Activated effector memory CD4-positive, alpha-beta T cell treated with Interleukin-2 at 50 U/mL for 16 hours (primary cell): ENCODE measurements at places on chromosomes 12 and 14.

DNA sequence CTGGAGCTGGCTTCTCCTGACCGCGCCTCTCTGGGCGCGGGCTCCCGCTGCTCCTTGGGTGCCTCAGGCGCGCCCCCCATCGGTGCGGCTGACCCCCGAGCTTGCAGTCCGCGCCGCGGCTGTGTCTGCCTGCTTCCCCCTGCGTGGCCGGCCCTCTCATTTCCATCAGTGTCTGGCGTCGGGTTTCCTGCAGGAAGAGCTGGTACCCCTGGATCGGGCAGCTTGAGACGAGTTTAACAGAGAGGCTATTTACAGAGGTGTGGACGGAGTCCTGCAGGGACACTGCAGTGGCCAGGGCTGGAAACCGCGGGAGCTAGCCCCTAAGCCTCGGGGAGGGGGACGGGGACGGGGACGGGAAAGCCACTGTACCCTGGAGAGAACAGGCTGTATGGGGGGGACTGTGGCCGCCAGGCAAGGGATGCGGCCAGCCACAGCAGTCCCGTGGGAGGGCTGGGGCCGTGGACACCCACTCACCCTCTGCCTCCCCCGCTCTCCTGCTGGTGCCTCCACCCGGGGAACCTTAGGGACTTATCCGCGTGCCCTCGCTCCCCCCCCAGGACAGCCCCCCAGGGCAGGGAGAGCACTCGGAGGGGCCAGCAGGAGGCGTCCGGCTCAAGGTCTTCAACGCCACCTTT lies 3.7 kb upstream of the CACNA2D4 start:
- no peak for DNase-seq

- DNase-seq = no peak
Measured at GRCh38 chr12:120137833-120138232, 21.3 kb upstream of the RAB35 start.

DNA sequence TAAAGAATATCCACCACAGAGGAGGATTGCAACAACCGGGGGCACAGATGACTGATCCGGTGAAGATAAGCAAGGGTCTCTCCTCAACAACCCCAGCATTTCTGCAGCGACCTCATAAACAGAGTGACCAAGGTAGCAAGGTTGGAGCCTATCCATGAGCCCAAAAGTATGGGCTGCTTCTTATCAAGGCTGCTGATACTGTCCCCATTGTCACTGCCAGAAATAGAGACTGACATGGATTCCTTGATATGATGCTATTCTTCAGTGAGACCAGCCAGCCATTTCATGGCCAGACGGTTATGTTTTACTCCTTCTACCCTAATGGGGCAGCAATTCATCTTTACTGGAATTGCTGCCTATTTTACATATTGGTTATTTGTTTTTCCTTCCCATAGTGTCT lies 61.9 kb upstream of the ARHGAP5 start:
- no peak for DNase-seq

DNA sequence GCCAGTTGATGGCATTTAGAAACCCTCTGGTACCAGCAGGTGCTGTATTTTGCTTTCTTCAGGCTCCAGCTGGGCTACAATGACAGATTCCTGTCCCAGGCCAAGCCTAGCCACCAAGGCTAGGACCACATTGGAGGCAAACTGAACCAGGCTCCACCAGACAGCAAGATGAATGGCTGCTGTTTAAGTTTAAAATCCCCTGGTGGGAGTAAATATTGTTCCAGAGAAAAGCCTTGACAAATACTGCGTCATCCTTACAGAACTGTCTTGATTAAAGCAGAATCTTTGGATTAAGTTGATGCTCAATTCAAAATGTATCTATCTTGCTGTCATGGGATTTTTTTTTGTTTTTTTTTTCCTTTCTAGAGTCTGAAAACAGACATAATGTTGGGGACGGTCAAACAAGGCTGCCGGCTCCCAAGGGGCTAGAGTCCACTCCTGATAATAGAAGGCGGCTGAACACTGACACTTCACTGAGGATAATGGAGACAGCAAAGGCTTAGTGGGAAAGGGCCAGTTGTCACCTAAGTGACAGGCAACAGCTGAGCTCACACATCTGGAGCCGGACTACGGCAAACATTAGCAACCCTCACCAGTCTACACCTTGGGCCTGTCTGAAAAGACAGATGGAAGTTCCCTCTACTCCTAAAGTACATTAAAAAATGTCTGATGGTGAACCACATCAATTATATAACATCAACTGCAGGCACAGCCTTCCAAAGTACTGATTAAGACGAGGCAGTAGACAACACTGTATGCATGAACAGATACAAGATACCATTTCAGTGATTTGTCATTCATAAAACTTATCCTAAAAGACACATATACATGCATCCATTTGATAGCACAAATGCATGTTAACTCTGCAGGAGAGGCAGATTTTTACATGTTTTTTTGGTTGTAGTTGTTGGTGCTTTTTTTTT lies 1.7 kb downstream of the PRICKLE1 start:
- DNase-seq = no peak

DNA sequence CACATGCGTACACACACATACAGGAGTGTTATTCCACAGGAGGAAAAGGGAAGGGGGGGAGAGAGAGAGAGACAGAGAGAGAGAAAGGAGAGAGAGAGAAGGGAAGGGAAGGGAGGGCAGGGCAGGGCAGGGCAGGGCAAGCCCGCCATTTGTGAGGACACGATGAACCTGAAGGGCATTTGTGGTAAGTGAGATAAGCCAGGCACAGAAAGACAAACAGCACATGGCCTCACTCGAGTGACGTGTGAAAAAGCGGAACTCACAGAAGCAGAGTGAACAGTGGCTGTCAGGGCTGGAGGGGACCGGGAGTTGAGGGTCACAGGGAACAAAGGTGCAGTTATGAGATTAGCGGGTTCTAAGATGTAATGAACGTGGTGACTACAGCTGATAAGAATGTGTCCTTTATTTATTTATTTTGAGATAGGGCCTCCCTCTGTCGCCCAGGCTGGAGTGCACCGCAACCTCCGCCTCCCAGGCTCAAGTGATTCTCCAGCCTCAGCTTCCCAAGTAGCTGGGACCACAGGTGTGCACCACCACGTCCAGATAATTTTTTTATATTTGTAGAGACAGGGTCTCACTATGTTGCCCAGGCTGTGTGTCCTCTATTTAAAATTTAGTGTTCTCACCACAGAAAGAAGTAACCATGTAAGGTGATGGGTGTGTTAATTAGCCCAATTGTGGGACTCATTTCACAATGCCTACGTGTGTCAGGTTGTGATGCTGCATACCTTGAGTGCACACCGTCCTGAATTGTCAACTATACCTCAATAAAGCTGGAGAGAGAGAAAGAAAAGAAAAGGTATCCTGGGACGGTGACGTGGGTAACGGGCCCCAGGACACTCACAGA lies 18.7 kb upstream of the FBRSL1 start:
- DNase-seq = no peak

GRCh38 chr14:68584786-68585185 lies 208.1 kb downstream of the ZFP36L1 start:
- no peak for DNase-seq

GRCh38 chr12:45918818-45919217 lies 71.6 kb downstream of the SCAF11 start:
- DNase-seq = no peak

DNA sequence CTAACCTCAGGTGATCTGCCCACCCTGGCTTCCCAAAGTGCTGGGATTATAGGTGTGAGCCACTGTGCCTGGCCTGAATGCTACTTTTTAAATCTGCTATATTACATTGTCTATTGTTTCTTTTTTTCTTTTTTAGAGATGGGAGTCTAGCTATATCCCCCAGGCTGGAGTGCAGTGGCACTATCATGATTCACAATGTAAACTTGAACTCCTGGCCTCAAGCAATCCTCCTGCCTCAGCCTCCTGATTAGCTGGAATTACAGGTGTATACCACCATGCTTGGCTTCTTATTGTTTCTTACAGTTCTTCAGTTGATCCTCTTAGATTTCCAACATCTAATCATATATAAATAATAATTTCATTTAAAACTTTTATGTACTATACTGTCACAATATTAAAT lies 15.3 kb upstream of the WDR20 start:
- DNase-seq = no peak

GRCh38 chr14:82850576-82850975 lies 1316.9 kb upstream of the SEL1L start:
- no peak for DNase-seq

- DNase-seq = no peak
Measured at GRCh38 chr12:24695657-24696329, 253.1 kb downstream of the BCAT1 start.

DNA sequence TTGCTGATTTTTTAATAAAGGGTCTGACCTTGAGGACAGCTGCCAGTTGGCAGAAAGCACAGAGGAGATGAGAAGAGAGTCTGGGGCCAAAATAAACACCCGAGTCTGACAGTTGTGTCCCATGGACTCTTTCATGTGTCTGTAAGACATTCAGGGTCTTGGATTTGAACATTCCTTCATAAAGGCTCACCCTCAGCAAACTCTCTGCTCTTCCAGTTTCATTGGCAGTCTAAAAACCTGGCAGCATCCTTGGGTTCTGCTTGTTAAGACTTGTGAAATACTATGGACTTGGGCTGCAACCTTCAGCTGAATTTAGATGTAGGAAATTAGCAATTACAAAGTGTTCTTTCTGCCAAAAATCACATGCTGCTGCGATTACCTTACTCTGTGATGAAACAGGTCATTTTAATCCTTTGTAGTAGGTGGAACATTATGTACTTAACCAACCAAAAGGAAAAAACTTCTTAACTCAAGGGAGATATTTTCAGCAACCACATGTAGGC lies 32.0 kb upstream of the LMNTD1 start:
- no peak for DNase-seq

DNA sequence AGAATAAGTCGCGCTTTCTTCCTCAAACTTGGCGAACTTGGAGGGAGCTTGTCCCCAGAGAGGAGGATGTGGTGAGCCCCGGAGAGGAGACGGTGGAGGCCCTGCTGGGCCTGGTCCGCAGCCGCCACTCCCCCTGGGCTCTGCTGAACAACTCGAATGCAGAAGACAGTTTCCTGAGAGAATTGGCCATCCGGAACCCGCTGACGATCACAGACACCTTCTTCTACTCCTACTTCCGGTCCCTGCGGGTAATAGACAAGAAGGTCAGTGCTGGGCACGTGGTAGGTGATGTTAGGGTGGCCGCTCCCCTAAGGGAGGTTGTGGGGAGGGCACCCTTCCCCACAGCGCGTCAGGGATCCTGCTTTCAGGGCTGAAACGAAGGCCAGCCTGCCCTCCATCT lies 1.6 kb downstream of the LRRC43 start:
- no peak for DNase-seq

DNA sequence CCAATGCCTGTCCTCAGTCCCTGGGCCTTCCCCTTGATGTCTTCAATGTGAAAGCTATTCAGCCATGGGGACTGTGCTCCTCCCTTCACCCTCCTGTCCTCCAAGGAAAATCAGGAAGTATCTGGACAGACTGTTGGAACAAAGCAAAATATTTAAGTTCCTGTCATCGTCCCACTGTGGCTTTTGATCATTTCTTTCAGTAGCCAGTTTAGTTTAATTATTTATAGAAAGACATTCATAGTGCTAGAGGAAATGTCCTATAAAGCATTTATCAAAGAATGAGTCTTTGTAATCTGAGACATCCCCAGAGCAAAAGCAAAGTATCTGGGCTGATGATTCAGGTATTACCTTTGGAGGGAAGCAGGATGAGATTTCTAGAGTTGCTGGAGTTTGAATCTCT lies 254.1 kb downstream of the NRXN3 start:
- DNase-seq = no peak

GRCh38 chr14:98908050-98908449 lies 363.9 kb downstream of the BCL11B start:
- DNase-seq = no peak

DNA sequence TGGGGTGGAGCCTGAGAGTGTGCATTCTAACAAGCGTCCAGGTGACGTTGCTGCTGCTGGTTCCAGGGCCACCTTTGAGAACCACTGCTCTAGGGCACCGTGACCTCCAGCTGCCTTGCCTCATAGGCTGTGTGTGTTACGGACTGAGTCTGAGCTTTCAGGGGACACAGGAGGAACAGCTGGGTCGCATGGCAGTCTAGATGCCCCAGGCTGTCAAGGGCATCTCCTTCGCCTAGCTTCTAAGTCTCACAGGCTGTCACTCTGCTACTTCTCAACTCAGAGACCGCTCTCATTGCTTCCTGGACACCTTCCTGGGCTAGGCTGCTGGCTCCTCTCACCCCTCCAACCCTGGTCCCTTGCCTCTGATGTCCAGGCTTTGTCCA lies 965 bp downstream of the KRT73 start:
- DNase-seq = no peak

GRCh38 chr12:11758510-11759493 lies 109.3 kb downstream of the ETV6 start:
- DNase-seq = no peak

GRCh38 chr12:123984903-123985302 lies 11.9 kb downstream of the ZNF664 start:
- no peak for DNase-seq

GRCh38 chr12:127429551-127430285 lies 837.3 kb upstream of the TMEM132C start:
- no peak for DNase-seq

DNA sequence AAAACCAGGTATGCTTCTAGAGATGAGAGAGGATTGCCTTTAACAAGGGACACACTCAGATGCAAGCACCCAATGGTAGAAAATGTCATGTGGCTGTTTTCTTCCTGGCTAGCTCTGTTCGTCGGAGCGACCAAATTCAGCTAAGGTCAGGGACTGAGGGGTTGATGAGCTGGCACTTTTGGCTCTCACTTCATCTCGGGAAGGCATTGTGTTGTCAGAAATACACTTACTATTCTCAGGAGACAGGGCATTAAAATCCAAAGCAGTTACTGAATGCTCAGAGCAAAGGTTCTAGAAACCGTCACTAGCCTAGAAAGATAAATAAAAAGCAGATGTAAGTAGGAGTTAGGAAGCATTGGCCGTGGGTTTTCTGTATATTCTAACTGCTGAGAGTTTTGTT lies 275.7 kb upstream of the SSTR1 start:
- DNase-seq = no peak
